ENCODE measurements at places on chromosomes 1 and 21. TPM values are rescaled to one million over a fixed set of nuclear protein-coding genes. Genes with fewer than 3 reads are reported as not detected.

Gene DMBX1
- not detected for polyA plus RNA-seq

Gene LCK
- polyA plus RNA-seq = 3.3 TPM

Gene CASQ2
- 3.4 TPM for polyA plus RNA-seq

Gene ESPN
- 0.20 TPM for polyA plus RNA-seq

Gene PEX11B
- polyA plus RNA-seq = 15.1 TPM

Gene CYP4A22
- not detected for polyA plus RNA-seq

Measured in adipose tissue (tissue), 3 donors.